Renal pelvis (tissue), 12 donors: ENCODE measurements at places on chromosomes 7 and 10. TPM values are rescaled to one million over a fixed set of nuclear protein-coding genes. Genes with fewer than 3 reads are reported as not detected.

ASZ1 gene
- polyA plus RNA-seq, result not detected

ST7 gene
- polyA plus RNA-seq, result 29.9 TPM

DNA sequence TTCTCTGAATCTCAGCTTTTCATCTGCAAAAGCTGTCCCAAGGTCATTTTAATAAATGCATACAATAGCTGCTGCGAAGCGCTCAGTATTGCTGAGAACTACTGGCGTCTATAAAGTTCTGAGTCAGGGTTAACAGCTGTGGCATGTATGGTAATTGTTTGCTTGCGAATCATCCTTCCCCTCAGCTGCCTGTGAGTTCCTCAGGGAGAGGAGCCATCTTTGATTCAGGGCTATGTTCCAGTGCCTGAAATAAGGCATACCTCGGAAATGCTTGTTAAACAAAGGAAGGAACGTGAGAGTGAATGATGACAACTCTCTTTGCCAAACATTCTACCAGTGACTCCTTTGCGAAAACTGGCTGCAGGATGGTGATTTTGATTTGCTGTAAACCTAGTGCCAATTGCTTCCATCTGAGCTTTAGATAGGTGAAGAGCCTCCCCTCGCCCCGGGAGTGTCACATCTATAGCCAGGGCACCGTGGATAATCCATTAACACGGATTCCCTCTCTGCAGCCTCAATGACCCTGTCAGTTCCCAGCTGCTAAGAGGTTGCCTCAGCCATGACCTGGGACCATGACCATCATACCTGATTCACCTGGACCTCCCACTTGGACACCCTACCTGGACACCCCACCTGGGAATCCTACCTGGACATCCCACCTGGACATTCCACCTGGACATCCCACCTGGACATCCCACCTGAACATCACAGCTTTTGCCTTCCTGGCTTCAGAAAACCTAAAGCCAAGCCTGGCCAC lies 39.6 kb downstream of the GPRIN2 start:
- no peak for DNase-seq

- no peak for DNase-seq
Measured at GRCh38 chr10:87761892-87762291, 56.1 kb downstream of the ATAD1 start.

DNA sequence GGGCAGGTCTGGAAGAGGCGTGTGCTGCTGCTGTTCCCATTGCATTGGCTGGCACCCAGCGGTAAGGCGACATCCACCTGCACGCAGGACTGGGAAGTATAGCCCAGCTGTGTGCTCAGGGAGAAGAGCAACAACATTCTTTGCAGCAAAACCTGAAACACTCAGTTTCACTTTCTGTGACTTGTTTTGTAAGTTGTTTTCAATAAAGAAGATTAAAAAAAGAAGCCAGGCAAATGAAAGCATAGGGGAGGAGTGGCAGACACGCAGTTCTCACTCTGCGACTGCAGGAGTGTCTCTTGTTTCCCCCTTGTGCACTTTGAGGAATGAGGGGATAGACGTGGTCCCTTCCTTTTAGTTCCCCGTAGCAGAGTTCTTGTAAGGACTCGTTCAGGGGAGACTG lies 5.8 kb downstream of the FBH1 start:
- no peak for DNase-seq
